ENCODE measurements at places on chromosomes 11 and 22.

- no peak for DNase-seq
Measured at GRCh38 chr11:2511421-2512369, 66.9 kb downstream of the KCNQ1 start.

DNA sequence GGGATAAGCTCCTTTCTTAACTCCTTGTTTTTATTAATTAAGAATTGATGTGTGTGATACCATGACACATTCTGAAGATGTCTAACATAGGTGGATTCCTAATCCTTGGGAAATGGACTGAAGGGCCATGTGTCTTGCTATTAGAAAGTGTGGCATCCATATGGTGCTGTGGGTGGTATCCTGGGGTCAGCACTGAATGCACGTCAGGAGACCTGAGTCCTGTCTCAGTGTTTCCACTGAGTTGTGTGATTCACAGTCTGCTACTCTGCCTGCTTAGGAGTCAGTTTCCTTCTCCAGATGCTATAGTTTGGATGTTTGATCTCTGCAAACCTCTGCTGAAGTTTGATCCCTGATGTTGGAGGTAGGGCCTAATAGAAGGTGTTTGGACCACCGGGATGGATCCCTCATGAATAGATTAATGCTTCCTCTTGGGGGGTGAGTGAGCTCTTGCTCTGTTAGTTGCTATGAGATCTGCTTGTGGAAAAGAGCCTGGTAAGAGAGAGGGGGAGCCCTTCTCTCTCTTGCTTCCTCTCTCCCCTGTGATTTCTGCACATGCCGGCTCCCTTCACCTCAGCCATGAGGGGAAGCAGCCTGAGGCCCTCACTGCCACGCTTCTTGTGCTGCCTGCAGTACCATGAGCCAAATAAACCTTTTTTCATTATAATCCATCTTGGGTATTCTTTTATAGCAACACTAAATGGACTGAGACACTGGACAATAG, 666.5 kb downstream of the NTM start:
- no peak for DNase-seq

GRCh38 chr11:92436034-92436920, 211.7 kb downstream of the FAT3 start:
- no peak for DNase-seq

DNA sequence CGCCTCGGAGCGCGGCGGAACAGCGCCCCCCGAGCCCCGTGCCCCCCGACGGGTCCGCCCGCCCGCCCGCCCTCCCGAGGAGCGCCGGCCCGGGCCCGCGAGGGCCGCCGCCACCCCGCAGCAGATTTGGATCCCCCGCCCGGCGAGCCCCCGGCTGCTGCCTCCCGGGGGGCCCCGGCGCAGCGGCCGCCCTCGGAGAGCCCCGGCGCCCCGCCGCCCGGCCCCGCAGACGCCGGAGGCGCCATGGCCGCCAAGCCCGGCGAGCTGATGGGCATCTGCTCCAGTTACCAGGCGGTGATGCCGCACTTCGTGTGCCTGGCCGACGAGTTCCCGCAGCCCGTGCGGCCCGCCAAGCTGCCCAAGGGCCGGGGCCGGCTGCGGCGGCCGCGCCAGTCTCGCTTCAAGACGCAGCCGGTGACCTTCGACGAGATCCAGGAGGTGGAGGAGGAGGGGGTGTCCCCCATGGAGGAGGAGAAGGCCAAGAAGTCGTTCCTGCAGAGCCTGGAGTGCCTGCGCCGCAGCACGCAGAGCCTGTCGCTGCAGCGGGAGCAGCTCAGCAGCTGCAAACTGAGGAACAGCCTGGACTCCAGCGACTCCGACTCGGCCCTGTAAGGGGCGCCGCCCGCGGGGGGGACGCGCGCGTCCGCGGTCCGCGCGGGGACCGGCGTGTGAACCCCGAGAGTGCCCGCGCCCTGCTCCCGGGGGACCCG, 380 bp downstream of the C11orf96 start:
- no peak for DNase-seq

GRCh38 chr11:84628871-84629620, 998.1 kb downstream of the DLG2 start:
- no peak for DNase-seq

GRCh38 chr11:95108159-95108611, 18.5 kb downstream of the ENDOD1 start:
- DNase-seq = no peak

GRCh38 chr11:17410606-17411379, 22.3 kb upstream of the KCNJ11 start:
- DNase-seq = no peak

- DNase-seq = no peak
Measured at GRCh38 chr11:106986673-106987072, 31.6 kb downstream of the GUCY1A2 start.

DNA sequence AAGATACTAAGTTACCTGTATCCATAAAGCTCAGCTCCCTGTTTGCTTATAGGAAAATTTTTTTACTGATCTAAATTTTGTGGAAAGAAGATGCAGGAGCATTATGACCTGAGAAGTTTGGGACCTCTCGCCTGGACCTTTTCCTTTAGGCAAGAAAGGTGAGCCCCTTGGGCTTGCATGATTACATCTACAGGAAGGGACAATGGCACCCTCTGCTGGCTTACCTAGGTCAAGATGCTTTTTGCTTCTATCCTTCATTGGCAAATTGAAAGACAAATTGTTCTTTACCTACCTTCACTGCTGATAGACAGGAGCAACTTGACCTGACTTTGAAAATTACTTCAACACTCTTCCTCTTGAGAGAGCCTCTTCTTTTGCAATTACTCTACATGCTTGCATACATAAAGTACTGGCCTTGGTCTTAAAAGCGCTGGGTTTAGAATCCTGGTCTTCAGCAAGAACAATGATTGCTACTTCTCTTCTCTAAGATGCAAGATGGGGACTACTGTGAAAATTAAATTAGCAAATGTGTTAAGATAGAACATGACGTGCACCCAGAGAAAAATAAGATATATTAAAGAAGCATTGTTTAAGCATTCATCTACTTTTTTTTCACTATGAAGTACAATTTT, 147.2 kb downstream of the TRPC6 start:
- peak; percentile 57 for DNase-seq

DNA sequence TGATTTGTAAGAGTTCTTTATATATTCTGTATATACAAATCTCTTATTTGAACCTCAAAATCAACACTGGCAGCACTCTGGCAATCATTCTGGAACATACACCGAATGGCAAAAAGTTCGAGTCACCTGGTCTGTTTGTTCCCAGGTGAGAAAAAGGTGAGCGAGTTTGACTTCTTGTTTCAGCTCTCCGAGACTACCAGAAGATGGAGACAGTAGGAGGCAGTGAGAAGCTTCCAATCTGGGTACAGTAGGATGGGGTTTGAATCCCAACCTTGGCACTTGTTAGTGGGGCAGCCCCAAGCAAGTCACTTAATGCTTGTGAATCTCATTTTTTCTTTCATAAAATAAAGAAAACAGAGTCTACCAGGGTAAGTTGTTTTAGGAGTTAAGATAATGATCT, 76.4 kb downstream of the C2CD3 start:
- no peak for DNase-seq

DNA sequence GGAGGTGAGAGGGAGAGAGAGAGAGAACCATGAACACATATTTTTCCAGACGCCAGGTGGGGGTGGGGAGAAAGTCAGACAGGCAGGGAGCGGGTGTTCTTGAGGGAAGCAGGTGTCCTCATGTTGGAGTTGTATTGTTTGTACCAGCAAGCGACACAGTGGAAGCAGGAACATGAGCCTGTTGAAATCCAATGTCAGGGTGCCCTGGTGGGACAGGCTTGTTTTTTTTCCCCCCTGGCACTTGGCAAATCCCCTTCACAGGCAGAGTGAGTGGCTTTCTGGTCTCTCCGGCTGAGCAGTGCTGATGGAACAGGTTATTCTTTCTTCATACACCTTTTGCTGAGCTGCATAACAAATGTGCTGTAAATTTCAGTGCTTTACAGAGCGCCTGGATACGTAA, 125.6 kb downstream of the GRIK4 start:
- no peak for DNase-seq

GRCh38 chr11:12292766-12293165, 84.6 kb upstream of the PARVA start:
- DNase-seq = no peak

- DNase-seq = no peak
Measured at GRCh38 chr22:44147008-44147645, 33.6 kb upstream of the PARVG start.

DNA sequence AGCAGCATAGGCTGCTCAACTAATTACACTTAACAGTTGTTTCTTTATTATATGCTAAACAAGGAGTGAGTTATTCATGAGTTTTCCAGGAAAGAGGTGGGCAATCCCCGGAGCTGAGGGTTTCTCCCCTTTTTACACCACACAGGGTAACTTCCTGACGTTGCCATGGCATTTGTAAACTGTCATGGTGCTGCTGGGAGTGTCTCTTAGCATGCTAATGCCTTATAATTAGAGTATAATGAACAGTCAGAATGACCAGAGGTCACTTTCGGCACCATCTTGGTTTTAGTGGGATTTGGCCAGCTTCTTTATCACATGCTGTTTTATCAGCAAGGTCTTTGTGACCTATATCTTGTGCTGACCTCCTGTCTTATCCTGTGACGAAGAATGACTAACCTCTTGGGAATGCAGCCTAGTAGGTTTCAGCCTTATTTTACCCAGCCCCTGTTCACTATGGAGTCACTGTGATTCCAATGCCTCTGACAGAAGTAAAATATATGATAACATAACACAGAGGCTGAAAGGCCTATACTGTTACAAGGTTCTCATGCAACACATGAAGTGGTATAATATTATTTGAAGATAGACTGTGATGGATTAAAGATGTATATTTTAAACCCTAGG, 41.3 kb upstream of the RDX start:
- DNase-seq = no peak

DNA sequence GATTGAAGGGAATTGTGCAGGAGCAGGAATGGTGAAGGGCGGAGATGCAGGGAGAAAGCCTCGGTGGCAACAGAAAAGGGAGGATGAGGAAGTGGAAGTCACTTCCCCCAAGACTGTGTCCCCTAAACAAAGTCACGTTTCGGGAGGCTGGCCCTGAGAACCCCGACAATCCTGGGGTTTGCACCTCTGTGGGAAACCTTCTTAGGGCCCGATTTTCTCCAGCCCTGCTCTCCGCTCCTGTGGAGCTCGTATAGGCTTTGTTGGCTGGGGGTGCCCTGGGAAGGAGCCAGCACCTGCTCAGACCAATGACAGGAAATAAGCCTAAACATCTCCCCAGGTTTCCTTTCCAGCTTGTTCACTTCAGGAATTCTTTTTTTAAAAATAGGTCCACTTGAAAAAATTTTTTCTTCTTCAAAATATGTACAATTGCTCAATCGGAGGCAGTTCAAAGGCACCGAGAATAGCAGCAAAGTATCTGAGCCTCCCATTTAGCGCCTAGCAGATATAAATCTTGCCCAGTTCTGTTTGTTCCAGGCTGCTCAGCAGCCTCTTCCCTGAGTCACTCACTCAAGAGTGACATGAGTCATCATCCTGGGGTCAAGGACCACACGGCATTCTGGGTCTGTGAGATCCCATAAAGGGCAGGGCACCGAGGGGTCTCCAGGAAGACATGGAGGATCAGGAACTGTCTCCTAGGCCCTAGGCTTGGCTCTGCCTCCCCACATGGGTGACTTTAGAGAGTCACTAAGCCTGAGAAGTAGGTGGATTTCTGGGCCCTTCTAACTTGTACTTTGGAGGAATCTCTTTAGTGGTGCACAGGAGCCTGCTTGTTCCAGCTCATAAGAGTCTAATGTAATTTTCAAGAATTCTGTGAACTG, 34.0 kb downstream of the IRAG1 start:
- no peak for DNase-seq

- no peak for DNase-seq
Measured at GRCh38 chr11:94557421-94557820, 9.7 kb upstream of the PIWIL4 start.

DNA sequence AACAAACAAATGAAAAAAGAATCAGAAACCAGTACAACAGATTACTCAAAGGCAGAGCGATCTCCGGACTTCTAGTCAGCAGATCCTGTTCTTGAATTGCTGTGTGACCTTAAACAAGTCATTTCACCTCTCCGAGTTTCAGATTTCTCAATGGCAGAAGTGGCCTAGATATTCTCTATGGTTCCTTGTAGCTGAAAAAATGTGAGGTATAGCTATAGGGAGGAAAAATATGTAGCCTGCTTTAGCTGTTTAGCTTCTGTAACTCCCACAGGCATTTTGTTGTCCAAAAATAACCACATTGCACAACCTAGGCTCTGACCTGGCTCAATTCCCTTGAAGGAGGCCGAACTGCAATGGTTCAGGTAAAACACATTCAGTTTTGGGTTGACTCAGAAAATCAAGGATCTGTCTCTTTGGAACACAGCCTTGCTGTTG, 100.7 kb downstream of the DBX1 start:
- DNase-seq = no peak

DNA sequence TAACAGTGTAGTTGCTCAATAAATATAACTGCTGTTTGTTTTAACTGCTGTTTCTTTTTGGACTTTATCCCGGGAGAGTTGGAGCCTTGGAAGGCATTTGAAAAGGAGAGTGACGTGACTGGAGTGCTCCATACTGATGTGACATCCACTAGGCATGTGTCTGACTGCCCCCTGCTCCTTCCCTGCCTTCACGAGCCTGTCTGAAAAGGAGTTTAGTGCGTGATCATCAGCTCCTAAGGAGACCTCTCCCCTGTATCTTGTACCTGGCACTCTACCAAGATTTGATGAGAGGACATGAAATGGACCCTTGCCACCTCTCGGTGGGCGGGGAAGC, 22.9 kb downstream of the ZBTB16 start:
- peak; percentile 96 for DNase-seq

DNA sequence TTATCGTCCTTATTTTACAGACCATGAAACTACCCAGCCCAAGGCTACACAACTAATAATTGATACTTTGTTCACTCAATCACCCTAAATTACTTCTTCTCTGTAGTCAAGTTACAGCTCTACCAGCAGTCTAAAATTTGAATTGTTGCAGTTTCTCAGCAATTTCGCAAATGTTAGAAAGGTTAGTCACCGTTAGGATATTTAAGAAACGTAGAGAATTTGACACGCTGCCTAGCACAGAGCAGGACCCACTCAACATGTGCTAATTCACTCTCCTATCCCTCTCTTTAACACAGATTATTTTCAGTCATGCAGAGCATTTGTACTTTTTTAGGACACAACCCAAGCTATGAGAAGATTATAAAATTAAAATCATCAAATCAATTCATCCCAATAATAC, 771.1 kb upstream of the LUZP2 start:
- DNase-seq = no peak

GRCh38 chr11:16891165-16891564, 123.0 kb downstream of the PLEKHA7 start:
- no peak for DNase-seq
